ENCODE measurements at places on chromosomes 5 and 9.
A peak's percentile ranks its signal among the peaks of the same experiment; 100 is the strongest.

GRCh38 chr9:110797611-110798010 is 129.0 kb downstream of the MUSK start:
- DNase-seq = no peak

DNA sequence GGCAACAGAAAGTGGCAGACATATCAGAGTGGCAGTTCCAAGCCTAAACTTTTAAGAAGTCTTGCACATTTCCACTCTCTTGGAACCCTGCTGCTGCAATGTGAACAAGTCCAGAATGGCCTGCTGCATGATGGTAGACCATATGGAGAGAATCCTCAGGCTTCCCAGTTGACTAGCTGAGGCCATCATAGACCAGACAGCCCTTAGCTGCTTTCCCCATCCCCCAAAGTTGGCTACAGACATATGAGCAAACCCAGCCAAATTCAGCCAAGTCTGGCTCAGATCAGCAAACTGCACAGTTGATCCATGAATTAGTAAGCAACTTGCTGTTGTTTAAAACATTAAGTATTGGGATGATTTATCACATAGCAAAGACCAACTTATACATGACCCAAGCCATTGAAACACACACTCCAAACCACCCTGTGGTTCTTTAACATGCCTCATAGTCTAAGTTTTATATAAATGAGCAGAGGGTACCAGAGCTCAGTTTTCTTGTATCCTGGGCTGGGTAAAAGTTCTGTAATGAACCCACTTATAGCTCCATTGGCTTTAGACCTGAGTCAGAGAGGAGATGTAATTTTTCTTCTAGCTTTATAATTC is 19.9 kb downstream of the PPP3R2 start:
- DNase-seq = no peak

GRCh38 chr5:14776602-14777001 is 95.0 kb downstream of the ANKH start:
- DNase-seq = no peak

DNA sequence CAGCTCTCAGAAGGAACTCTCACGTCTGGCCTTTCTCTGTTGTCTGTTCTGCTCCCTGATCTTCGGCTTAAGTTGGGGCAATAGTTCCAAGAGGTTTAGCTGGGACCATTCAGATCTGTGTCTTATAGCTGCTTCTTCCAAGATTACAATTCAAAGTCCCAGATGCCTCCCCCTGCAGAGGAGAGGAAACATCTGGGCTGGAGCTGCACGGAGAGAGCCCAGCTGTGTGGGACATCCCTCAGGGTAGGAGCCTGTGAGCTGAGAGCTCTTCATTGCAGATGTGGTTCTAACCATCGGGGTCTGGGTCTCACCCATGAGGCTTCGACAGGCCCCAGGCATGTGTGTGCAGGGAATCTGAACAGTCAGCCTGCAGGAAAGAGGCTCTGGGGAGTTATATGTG is 9.0 kb upstream of the PHF19 start:
- no peak for DNase-seq

DNA sequence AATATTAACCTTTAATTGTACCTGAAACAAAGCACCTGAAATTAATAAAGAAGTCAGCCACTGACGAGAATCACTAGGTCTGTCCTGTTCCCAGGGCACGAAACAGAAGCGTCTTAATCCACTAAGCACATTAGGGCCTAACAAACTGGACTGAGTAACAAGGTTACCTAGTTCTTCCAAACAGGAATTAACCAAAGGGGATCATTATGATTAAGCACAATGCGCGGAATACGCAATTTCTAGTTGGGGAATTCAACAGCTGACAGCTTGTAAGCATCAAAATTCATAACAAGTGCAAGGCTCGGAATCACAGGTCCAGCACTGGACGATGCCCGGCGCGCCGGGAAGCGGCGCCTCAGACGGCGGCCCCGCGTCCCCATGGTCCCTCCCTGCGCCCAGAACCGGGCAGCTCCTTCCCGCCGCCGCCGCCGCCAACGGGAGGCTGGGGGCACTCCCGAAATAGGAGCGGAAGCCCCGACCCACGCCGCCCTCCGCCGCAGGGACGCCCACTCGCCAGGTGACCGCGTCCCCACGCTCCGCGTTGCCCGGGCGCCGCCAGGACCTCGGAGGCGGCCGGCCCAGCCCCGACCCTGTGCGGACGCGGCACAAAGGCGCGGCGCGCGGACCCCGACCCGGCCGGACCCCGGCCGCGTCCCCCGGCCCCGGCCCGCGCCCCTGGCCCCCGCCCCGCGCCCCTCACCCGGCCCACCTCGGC is 898 bp downstream of the CAMSAP1 start:
- peak; percentile 48 for DNase-seq

- no peak for DNase-seq
These were observed 76.5 kb downstream of the C9orf152 start for GRCh38 chr9:110131499-110131898.

DNA sequence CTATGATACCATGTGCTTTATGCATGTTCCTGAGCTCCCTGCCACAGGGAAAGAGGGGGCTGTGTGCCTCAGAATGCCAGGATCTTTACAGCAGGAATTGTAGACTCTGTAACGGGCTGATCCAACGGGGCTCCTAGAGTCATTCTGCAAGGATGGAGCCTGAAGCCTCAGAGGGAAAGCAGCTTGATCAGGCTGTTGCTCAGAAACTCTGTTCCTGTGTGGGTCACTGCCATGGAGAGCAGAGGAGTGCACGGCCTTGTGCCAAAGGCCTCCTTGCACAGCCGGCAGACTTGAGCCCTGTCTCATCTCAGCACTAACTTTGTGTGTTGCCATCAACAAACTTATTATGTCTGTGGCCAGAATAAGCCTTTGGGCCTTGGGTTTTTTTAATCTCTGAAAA is 51.8 kb downstream of the AMBP start:
- peak; percentile 25 for DNase-seq

- DNase-seq = no peak
These were observed 214.1 kb downstream of the PJA2 start for GRCh38 chr5:109195667-109196066.

DNA sequence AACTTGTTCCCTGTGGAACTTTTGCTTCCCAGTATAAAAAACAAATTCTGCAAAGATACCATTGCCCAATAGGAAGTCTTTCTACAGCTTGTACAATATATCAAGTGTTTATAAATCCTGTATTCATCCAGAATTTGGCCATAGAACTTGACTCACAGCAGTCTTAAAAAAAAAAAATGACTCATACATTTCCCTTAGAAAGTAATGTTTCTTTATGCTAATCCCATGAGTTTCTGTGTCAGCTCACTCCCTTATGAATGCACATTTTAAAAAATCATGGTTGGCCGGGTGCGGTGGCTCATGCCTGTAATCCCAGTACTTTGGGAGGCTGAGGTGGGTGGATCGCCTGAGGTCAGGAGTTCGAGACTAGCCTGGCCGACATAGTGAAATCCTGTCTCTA is 89.3 kb upstream of the DMRT1 start:
- no peak for DNase-seq

- no peak for DNase-seq
These were observed 119.4 kb downstream of the MED27 start for GRCh38 chr9:131960311-131960710.

GRCh38 chr5:54148067-54148845 is 162.1 kb downstream of the ARL15 start:
- DNase-seq = no peak

DNA sequence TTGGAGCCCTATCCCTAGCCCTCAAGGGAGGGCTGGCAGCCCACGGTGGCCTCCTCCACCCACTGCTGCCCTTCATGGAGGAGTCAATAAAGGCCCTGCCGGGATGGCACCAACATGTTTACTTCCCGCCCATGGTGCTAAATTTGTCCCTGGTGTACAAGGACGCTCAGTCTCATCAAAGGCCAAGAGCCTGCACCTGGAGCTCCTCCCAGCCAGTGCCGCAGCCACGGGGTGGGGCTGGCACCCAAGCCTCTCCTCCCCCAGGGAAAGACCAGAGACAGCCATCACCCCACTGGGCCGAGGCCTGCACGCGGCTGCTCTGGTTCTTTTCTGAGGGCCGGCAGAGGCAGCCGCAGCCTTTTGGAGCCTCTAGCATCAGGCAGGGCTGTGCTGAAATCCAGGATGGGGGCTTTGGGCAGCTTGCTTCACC is 34.8 kb upstream of the RXRA start:
- no peak for DNase-seq

Data from CD8-positive, alpha-beta T cell (primary cell).